ENCODE measurements at places on chromosomes 2 and 18. TPM values are rescaled to one million over a fixed set of nuclear protein-coding genes. Genes with fewer than 3 reads are reported as not detected.

DNA sequence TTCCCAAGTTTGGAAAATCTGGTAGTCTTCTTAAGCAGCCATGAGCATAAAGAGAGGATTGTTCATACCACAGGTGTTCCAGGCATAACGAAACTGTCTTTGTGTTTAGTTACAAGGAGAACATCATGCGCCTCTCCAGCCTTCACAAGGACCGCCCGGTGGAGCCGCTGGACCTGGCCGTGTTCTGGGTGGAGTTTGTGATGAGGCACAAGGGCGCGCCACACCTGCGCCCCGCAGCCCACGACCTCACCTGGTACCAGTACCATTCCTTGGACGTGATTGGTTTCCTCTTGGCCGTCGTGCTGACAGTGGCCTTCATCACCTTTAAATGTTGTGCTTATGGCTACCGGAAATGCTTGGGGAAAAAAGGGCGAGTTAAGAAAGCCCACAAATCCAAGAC, 6.0 kb upstream of the MROH2A start:
- no peak for DNase-seq

The SAG gene
- not detected for total RNA-seq

GRCh38 chr2:143907801-143908200, 612.1 kb downstream of the ZEB2 start:
- no peak for DNase-seq

The UCN gene
- not detected for total RNA-seq

The KCNG2 gene
- total RNA-seq: 1.5 TPM

- no peak for DNase-seq
Measured at GRCh38 chr2:160408173-160408958, 85.2 kb downstream of the RBMS1 start.

The PROKR1 gene
- total RNA-seq: not detected

The ARPC2 gene
- 378 TPM for total RNA-seq

GRCh38 chr18:13387855-13388548, 169.4 kb downstream of the LDLRAD4 start:
- DNase-seq: no peak

DNA sequence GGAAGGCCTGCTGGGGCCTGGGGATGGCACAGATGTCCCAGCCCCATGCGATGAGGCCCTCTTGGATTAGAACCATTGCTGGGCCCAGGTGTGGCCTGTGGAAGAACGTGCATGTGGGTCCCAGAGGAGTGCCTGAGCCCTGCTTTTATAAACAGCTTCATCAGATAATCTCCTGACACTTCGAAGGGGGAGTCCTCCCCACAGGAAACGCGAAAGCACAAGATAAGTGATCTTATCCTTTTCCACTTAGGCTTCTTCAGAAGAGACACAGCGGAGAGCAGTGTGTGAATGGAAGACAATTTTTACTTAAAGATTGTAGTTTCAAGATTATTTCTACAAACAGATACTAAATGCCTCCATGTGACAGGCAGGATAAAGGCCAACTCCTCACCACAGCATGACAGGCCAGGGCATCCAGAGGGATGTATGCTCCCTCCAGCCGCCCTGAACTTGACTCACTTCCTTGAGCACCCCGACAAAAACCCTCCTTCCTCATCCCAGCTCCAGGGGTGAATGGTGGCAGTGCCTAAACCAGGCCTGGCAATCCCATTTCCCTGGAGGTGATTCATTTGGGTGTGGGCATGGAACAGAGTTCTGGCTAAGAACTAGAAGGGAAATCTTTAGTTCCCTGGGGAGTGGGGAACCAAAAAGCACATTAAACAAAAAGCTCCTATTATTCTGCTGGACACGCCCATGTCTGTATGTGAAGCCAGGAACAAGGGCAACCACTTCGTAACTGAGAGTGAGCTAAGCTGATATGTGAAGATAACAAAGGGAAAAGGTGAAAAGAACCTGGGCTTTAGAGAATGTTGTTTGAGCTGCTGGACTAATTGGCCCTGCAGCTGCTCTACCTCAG, 56.2 kb upstream of the TMEM163 start:
- no peak for DNase-seq

DNA sequence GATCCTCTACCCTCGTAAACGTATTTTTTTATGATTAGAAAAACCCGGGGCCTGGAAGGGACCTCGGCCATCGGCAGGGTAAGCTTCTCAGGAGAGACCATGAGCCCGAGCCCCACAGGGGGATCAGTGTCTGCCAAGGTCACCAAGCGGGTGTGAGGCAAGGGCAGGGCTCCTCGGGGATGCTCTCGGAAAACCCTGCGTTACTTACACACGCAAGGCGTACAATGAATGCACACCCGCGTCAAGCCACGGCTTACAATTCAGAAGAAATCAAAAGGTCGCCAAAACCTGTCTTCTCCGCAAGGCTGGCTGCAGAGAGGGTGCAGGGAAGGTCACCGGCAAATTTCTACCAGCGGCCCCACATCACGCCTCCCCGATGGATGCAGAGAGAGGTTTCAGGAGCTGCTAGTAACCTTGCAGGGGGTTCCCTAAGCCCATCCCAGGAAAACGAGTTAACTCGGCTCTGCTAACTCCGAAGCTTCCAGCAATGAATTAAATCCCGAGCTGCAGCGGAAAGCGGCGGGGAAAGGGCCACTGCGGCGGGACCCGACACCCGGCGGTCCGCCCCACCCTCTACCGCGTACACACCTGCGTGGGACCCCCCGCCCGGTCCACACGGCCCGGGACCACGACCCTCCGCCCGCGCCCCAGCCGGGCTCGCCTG, 638 bp downstream of the ST3GAL5 start:
- no peak for DNase-seq

GRCh38 chr2:80070587-80070986, 234.0 kb downstream of the LRRTM1 start:
- DNase-seq: no peak

- DNase-seq: no peak
Measured at GRCh38 chr2:237404413-237404812, 9.6 kb downstream of the COL6A3 start.

The REG1B gene
- total RNA-seq: 1.8 TPM

DNA sequence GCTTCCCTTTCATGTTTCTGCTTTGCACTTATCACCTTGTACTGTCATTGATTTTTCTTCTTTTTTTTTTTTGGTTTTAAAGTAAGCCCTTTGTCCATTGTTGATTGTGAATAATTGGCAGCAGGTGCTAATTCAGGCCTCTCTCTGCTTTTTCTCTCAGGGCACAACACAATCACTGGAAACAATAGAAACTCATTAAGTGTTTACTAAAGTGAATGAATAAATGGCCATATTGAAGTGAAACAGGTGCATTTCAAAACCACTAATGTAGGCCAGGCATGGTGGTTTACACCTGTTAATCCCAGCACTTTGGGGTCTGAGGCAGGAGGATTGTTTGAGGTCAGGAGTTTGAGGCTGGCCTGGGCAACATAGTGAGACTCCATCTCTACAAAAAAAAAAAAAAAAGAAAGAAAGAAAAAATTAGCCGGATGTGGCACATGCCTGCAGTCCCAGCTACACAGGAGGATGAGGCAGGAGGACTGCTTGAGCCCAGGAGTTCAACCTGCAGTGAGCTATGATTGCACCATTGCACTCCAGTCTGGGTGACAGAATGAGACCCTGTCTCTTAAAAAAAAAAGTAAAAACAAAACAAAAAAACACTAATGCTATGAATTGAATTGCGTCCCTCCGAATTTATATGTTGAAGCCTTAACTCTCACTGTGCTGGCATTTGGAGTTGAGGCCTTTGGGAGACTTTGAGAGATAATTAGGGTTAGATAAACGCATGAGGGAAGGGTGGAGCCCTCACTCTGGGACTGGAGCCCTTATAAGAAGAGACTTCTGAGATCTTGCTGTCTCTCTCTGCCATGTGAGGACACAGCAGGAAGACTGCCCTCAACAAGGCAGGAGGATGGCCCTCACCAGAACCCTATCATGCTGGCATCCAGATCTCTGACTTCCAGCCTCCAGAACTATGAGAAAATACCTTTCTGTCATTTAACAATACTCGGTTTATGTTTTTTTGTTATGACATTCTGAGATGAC, 19.9 kb downstream of the SLC38A11 start:
- DNase-seq: no peak

GRCh38 chr2:74867841-74868658, 34.1 kb downstream of the HK2 start:
- DNase-seq: no peak

DNA sequence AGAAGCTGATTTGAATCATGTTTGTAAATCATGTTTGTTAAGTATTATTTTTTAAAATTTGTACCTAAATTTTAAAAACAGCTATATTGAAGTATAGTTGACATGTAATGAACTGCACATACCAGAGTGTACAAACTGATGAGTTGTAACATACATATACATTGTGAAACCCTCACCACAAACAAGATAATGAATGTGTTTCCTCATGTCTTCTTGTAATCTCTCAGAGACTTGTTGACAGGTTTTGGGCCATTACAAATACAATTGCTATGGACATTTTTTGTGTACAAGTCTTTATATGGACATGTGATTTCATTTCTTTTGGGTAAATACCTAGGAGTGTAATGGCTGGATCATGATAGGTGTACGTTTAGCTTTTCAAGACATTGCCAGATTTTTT, 21.5 kb downstream of the WDR43 start:
- DNase-seq: no peak

The ASB3 gene
- total RNA-seq: 24.1 TPM

The FTCDNL1 gene
- not detected for total RNA-seq

- DNase-seq: no peak
Measured at GRCh38 chr2:157393348-157393747, 50.5 kb downstream of the CYTIP start.

The KIAA2012 gene
- total RNA-seq: not detected

DNA sequence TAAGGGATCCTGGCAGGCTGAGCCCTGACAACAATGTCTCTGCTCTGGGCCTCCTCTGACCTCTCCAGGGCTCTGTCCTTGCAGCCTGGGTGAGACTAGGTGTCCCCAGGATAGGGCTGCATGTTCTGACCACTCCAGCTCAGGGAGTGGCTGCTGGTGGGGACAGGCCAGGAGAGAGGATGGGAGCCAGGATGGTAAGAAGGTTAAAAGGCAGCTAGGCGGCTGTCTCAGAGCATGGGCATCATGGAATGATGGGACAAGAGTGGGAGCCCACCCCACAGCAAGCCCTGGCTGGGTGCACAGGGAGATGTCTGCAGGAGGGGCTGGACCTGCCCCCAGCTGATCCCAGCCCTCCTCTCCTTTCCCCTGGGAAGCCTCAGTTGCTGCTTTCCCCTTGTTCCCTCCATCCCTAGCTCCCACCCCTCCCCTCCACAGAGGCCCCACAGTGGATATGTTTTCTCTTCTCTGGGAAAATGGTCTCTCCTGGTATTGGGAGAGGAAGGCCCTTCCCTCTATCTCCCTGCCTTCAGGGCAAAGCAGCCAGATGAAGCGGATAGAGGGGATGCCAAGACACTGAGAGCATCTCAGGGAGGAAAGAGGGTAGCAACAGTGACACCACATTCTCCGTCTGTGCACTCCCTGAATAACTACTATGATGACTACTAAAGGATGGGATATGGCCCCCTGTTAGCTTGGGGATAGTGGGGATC, 334.3 kb downstream of the DYSF start:
- DNase-seq: no peak

- DNase-seq: no peak
Measured at GRCh38 chr2:58638256-58638805, 397.2 kb upstream of the FANCL start.

DNA sequence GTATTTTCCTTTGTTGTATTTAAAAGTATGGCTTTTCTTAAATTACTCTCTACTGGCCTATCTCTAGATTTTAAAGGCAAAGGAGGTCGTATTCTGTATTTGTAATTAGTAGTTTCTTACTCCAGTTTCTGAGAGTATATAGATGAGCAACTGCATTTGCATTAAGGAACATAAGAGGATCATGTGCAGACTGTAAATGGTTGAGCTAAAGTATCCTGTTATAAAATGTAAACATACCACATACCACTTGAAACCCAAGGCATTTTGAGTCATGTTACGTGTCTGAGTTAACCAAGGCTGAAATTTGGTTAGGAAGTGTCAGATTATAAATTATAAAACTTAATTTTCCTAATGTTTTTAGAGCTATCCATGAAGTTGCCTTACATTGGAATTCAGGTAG, 76.3 kb downstream of the GPD2 start:
- DNase-seq: no peak

DNA sequence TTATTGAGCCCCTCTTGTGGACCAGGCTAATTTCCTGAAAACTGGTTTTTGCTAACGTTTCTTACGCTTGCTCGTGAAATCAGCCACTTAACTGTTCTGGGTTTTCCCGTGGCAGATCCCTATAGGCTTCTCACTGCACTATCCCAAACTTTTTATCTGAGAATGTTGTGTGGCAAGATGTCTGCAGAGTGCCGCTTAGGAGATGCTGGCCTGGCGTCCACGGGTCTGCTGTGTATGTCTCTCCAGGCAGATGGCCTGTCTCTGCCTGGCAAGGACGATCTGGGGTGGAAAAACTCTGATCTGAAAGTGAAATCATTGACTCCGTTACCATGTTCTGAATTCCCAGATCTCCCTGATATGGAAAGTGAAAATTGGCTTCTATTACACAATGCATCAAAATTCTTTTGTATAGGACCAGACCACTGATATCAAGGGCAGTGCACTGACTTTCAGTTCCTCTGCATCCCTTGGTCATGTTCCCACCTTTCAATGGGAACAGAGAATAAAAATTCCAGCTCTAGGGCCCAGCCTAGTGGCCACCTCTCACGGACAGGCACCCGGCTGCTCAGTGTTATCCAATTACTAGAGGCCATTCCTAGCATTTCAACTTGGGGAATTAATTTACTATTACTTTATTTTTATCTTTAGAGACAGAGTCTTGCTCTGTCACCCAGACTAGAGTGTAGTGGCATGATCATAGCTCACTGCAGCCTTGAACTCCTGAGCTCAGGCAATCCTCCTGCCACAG, 154.6 kb downstream of the ACOXL start:
- DNase-seq: no peak

GRCh38 chr2:8125741-8126711, 555.8 kb upstream of the ID2 start:
- no peak for DNase-seq

DNA sequence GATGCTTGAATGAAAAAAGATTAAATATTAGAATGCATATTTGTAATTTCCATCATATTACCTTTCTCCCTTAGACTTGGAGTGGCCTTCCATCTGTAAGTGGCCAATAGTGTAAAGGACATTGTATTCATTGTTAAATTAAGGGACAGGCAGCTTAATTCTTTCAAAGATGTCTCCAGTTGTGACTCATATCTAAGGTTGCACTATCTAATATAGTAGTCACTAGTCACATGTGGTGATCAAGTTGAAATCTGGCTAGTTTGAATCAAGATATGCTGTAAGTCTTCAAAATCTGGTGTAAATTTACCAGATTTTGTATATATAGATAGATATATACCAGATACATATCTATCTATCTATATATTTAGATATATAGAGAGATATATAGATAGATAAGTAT, 52.4 kb upstream of the AGPS start:
- DNase-seq: no peak

DNA sequence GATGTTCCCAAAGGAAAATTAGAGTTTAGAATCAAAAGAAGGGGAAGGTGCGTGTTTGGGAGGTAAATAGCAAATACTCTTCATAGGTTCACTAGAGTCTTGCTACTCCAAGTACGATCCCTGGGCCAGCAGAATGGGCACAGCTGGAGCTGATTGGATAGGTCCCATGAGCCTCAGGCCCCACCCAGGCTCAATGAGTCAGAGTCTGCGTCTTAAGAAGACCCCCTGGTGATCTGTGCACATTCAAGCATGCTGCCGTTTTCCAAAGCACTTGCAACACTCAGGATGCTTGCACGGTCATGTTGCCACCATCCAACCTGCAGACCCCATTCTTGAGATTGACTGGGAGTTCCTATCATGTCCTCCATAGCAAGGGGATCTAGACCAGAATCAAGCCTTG, 40.5 kb downstream of the ABCG8 start:
- DNase-seq: no peak

The RASGRP3 gene
- 22.1 TPM for total RNA-seq

The SPEG gene
- 455 TPM for total RNA-seq

The BCL2 gene
- total RNA-seq: 22.9 TPM

GRCh38 chr2:239669899-239670460, 269.2 kb upstream of the HDAC4 start:
- no peak for DNase-seq
